Eye (tissue), 1 donor: ENCODE measurements at places on chromosomes 2 and 18.

GRCh38 chr2:198700319-198700718 is 757.4 kb downstream of the SATB2 start:
- peak; percentile 73 for DNase-seq

- no peak for DNase-seq
These were observed 59.9 kb downstream of the INSIG2 start for GRCh38 chr2:118148133-118148532.

- DNase-seq: no peak
These were observed 4.7 kb upstream of the NCK2 start for GRCh38 chr2:105739944-105740530.

DNA sequence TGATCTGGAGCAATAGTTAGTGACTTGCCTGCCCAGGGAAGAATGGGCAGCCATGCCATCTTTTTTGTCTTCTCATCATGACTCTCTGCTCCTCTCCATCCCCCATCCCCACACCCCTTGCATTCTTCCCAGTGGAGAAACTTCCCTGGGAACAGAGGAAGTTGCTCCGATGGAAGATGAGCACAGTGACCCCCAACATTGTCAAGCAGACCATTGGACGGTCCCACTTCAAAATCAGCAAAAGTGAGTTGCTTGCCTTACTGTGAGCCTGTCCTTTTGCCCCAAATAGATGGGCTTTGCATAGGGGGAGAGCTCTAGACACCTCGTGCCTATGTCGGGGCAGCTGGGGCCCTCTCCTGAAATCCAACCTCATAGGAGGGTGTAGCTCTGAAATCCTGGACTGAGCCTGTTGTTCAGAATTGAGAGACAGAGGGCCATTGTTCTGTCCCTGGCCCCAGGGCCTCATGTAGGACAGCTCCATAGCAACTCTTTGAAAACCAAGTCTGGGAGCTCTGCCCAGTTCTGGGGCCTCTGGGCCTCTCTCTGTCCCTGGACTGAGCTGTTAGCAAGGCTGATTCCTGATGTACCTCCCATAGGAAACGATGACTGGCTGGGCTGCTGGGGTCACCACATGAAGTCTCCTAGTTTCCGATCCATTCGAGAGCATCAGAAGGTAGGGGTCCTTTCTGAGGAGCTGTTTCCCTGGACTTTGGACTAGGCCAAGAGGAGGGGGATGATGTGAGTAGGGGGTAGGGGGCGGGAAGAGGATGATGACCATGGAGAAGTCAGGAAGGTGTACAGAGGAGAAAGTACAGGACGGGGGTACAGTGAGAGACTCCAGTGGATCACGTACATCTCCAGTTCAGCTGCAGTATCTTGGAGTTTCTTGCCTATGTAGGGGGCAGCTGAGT is 35.2 kb downstream of the TTLL4 start:
- DNase-seq: peak; percentile 65

DNA sequence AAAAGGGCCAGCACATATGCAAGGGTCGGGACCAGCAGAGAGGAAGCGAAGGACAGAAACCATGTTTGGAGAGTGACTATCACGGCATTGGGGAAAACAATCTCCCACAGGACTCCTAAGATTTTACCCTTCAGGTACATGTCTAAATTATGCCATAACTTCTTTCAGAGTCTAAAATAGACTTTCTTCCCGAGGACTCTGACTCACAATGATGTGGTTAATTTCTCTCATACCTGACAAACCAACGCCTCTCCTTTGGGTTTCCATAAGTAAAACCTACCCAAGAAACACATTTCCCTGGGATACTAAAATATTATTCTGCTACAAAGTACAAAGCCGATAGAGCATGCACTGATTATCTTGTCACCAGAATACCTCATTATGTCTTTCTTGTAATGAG is 127.8 kb upstream of the NETO1 start:
- DNase-seq: no peak
